Stimulated activated naive B cell treated with anti-CD40 and anti-IgM and Interleukin-4, amounts not matched to agents 10 μg/mL and 1 μg/mL and 100 μg/mL, for 72 hours (primary cell): ENCODE measurements at places on chromosomes 5 and 9.

GRCh38 chr5:57804505-57804904 lies 321.9 kb upstream of the ACTBL2 start:
- no peak for DNase-seq

DNA sequence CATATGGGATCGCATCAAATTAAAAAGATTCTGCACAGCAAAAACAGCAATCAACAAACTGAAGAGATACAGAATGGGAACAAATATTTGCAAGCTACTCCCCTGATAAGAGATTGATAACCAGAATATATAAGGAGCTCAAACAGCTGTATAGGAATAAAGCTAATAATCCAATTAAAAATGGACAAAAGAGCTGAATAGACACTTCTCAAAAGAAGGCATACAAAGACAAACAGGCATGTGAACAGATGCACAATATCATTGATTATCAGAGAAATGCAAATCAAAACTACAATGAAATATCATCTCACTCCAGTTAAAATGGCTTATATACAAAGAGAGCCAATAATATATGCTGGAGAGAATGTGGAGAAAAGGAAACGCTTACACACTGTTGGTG lies 110.6 kb downstream of the PLCXD3 start:
- no peak for DNase-seq

GRCh38 chr9:130421154-130421801 lies 23.5 kb upstream of the ASS1 start:
- DNase-seq: no peak

GRCh38 chr9:97969014-97969413 lies 14.1 kb upstream of the ANP32B start:
- DNase-seq: no peak

DNA sequence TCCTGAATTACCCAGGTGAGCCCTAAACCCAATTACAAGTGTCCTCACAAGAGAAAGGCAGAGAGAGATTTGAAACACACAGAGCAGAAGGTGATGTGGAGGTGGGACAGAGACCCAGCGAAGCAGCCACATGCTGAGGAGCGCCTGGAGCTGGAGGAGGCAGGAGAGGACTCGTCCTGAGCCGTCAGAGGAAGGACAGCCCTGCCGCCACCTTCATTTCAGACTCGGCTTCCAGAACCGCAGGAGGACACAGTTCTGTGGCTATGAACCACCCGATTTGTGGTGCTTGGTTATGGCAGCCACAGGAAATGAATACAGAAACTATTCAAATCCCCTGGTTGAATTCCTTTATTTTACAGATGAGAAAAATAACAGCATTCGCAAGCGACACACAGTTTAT lies 16.4 kb upstream of the FBP1 start:
- no peak for DNase-seq

GRCh38 chr9:107142896-107143603 lies 140.0 kb upstream of the RAD23B start:
- no peak for DNase-seq

DNA sequence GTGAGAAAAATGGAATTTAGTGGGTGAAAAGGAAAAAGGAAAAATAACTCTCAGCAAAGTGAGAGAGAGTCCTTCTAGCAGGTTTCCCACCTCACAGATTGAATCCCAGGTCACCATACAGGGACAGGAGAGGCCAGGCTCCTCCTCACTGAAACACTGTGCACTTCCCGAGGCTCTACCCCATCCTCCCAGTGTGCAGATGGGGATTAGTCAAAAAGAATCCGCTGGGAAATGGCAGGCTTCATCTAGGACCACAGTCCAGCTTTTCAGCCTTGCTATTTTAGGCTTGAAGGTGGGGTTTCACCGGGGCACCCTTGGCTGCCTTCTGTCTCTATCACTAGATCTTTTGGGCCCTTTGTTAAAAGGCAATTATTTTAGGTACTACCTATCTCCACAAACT lies 47.8 kb downstream of the YIPF5 start:
- DNase-seq: no peak

DNA sequence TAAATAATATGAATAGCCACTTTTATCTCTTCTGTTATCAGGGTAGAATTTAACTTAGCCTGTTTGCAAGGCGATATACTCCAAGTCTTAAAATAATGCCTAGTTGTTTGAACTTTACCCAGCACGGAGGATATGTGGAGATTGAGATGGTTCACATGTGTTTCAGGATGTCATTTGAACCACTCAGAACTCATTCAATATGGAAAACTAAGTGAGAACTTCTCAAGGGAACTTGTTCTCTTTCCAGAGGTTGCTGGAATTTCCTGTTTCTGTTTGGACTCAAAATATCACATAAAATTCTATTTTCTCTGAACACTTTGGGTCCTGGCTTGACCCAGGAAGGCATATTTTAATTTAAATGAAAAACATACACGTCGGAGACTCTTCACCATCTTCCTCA lies 139.1 kb upstream of the MYO10 start:
- DNase-seq: no peak

GRCh38 chr5:102747386-102748166 lies 7.5 kb upstream of the PAM start:
- no peak for DNase-seq

- peak; percentile 31 for DNase-seq
Measured at GRCh38 chr9:22170990-22171670, 162.0 kb upstream of the CDKN2B start.

- DNase-seq: no peak
Measured at GRCh38 chr5:64176301-64176700, 10.7 kb downstream of the RNF180 start.

DNA sequence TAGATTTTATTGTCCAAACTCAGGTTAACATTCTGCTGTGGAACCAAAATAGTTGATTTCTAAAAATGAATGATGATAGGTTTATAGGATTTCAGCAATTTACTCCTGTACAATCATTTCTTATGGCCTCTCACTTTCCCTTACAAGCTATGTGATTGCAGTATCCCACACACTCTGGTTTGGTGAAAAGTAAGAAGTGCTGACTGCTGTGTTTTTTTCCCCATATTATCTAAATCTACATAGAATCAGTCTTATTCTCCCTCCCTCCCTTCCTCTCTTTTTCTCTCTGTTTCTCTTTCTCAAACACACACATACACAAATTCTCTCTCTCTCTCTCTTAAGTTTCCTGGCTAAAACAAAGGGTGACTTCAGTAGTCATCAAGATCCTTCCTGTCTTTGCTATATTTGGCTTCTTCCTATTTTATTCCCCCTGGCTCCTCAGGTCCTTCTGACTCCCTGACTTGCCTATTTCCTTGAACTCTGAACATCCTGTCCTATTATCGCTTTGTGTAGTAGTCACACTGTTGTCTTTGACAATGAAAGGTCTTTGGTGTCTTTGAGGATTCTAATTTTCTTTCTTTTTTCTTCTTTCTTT lies 55.9 kb upstream of the HAPLN1 start:
- DNase-seq: no peak

- DNase-seq: no peak
Measured at GRCh38 chr9:95809686-95810085, 65.8 kb upstream of the ERCC6L2 start.

DNA sequence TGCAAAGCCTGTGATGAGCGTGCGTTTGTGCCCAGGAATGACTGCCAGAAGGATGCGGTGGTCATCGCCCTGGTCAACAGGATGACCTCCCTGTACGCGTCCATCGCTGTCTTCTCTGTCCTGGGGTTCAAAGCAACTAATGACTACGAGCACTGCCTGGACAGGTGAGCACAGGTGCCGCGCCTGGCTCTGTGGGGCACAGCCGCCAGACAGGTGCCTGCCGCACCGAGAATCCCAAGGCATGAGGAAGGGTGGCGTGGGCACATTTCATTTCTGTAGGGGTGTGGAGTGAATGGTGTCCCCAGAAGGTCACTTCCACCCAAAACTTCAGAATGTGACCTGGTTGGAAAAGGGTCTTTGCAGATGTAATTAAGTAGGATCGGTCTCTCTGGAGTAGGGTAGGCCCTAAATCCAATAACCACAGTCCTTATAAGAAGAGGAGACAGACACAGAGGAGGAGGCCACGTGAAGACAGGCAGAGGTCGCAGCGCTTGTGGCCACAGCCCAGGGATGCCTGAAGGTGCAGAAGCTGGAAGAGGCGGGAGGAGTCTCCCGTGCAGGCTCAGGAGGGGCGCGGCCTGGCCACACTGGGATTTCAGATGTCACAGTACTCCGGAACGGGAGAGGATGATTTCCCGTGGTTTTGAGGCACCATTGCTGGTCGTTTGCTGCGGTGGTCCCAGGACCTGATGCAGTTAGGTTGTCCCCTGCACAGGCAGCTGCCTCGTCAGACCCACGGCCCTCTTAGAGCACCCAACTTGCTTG lies 15.5 kb downstream of the SLC6A18 start:
- no peak for DNase-seq

GRCh38 chr9:27602142-27602861 lies 29.0 kb upstream of the C9orf72 start:
- DNase-seq: no peak

- no peak for DNase-seq
Measured at GRCh38 chr9:98786750-98787510, 9.4 kb downstream of the ANKS6 start.

GRCh38 chr5:139982157-139982974 lies 60.7 kb downstream of the NRG2 start:
- no peak for DNase-seq

GRCh38 chr5:121962958-121963357 lies 1.2 kb downstream of the SRFBP1 start:
- DNase-seq: no peak

- no peak for DNase-seq
Measured at GRCh38 chr5:56616454-56617160, 198.7 kb upstream of the MAP3K1 start.

DNA sequence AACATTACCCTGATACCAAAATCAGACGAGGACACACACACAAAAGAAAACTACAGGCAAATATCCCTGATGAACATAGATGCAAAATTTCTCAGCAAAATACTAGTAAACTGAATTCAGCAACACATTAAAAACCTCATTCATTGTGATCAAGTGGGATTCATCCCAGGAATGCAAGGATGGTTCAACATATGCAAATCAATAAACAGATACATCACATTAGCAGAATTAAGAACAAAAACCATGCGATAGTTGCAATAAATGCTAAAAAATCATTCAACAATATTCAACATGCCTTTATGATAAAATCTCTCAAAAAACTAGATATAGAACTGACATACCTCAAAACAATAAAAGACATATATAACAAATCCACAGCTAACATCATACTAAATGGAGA lies 36.9 kb upstream of the TNPO1 start:
- no peak for DNase-seq

DNA sequence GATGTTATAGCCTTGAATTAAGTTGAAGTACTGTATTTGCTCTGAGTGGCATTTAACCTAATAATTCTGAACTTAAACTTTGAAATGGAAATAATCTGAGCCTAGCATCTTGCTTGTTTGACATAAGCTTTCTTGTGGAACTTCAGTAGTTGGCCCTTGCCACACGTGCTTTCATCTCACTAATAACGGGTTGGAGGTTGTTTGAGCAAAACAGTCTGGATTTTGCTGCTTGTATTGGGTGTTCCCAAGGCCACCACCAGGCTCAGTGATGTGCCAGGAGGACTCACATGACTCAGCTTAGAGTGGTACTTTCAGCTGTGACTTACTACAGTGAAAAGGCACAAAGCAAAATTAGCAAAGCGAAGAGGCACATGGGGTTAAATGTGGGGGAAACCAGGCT lies 35.7 kb downstream of the SECISBP2 start:
- no peak for DNase-seq

- DNase-seq: no peak
Measured at GRCh38 chr5:64654561-64654938, 35.8 kb upstream of the SHISAL2B start.

DNA sequence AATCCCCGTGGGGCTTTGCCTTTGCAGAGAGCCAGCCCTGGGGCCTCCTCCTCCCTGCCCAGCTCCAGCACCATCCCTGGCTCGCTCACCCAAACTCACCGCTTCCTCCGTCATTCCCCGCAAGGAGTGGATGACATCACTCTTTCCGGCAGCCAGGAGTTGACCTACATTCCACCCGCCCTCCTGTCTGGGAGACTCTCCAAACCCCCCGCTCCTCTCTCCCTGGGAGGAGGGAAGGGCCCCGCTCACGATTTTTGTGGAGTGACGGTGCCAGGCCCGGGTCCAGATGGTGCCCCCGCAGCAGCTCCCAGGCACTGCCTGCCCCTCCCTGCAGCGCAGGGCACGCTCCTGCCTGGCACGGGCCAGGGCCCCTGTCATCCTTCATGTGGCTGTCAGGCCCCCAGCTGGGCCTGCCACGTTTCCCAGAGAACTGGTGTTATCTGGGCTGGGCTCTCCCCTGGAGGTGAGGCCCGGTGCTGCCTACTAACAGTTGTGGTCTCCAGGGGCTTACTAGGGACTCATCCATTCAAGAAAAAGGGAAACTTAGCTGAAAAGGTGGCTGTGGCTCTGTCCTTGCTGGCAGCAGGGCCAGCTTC lies 52.3 kb downstream of the NTNG2 start:
- DNase-seq: no peak

GRCh38 chr9:16527573-16527972 lies 342.9 kb downstream of the BNC2 start:
- DNase-seq: no peak

DNA sequence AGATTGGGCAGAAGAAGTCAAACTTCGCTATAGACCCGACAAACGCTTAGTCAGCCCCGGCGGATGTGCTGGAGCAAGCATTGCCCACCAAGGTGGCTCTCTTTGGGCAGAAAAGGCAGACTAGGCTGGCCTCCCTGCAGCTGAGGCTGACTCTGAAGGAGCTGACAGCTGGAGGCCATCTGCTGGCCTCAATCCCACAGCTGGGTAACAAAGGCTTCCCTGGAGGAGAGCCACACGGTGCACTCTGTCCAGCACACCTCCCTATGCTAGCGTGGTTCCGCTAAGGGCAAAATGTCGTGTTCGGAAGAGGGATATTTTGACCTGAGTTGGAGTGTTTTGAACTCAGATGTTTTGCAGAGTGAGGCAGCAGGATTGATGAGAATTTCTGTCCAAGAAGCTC lies 103.5 kb upstream of the PTCH1 start:
- DNase-seq: no peak

- DNase-seq: no peak
Measured at GRCh38 chr5:15544039-15544438, 44.1 kb downstream of the FBXL7 start.

- no peak for DNase-seq
Measured at GRCh38 chr9:5479994-5480694, 29.8 kb downstream of the CD274 start.

GRCh38 chr5:137604348-137605095 lies 105.4 kb upstream of the SPOCK1 start:
- no peak for DNase-seq

- no peak for DNase-seq
Measured at GRCh38 chr9:121596515-121596914, 54.9 kb upstream of the DAB2IP start.

DNA sequence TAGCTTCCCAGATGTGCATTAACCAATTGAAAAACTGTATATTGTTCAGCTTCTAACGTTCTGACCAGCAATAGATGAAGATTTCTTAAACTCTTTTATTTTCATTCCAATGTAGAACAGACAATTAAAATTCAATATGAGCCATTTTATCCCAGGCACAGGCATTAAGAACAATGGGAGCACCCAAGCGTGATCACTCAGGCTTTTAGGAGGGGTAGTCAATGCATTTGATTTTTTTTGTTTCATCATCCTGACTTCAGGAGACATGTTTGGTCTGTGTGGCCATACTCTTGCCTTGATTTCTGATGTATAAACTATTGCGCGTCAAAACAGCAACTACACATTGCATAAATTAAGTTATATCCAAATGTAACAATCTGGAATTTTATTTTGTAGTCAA lies 653.0 kb upstream of the RORB start:
- DNase-seq: no peak

GRCh38 chr9:130835441-130836298 lies 616 bp downstream of the ABL1 start:
- DNase-seq: peak; percentile 8

- DNase-seq: no peak
Measured at GRCh38 chr5:136308212-136308795, 57.0 kb downstream of the TRPC7 start.
